Activated effector memory CD4-positive, alpha-beta T cell treated with anti-CD3 and anti-CD28 coated beads, Interleukin-2, amount 50 U/mL, for 16 hours (primary cell): ENCODE measurements at places on chromosomes 5 and 9.
A peak's percentile ranks its signal among the peaks of the same experiment; 100 is the strongest.

DNA sequence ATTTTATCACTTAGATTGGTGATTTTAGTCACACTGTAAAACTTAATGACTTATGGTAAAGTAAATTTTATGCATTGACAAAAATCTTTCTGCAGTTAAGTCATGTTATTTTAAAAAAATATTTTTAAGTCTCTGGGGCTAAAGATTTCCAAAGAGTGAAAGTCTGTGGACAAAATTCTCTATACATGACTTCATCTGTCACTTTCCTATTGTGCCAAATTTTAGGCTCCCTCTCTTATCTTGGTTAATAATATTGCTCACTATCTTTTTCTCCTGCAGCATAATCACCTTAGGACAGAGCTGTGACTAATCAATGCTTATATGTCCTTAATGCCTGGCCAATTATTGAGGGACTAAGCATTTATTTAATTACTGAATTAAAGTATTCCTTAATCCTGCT, 15.2 kb downstream of the LURAP1L start:
- no peak for DNase-seq

GRCh38 chr9:72788966-72789735, 163.7 kb downstream of the ALDH1A1 start:
- no peak for DNase-seq

DNA sequence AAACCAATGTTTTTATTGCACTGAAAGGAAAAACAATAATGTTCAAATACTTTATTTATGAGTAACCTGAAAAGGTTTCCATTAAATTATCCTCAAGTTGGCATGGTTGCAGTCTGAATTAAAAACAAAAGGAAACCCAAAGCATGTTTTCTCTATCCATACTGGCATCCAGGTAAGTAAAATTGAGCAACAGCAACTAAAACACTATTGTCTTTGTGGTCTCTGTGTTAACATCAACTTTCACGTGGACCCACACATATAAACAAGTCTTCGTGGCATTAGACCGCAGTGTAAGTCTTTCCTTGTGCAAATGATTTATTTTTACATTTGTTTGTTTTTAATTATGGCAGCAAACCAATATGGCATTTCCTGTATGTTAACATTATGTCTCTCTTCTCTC, 757.6 kb downstream of the SEMA5A start:
- DNase-seq: no peak

DNA sequence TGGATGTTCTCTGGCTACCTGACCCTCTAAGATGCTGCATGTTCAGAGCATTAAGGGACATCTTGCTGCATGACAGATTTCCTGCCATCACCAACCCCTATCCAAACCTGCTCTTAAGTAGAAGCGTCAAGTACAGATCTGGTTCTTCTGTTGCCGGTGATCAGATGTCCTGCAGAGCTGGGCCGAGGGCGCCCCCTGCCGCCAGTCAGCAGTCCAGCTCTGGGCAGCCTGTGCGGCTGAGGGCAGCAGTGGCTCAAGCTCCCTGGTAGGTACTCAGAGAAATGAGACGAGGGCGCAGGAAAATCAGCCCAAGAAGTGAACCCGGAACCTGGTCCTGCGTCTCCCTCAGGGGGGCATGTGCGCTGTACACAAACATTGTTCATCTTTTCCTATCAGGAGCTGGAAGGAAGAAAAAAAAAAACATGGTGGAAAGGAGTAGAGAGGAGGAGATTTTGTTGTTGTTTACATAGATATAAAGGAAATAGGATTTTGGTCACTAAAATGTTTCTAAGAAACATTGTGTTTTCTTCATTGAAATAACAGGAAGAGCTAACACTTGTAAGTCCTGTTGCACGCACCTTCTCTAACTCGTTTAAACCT, 95.8 kb downstream of the CFAP90 start:
- DNase-seq: peak; percentile 73

DNA sequence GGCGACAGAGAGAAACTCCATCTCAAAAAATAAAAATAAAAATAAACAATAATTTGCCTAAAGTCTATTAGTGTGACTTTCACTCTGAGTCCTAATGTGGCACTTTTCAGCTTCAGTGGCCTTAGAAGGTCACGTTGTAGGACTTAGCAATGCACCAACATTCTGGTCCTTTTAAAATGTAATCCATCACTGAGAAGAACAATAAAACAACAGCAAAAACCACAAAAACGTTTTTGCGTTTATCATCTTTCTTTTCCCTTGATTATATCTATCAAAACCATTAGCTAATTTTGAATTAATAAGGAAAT, 190.1 kb upstream of the ZNF608 start:
- no peak for DNase-seq

- no peak for DNase-seq
These were observed 53.4 kb downstream of the CDH10 start for GRCh38 chr5:24591426-24591825.
